ENCODE measurements at places on chromosomes 1 and 21.

DNA sequence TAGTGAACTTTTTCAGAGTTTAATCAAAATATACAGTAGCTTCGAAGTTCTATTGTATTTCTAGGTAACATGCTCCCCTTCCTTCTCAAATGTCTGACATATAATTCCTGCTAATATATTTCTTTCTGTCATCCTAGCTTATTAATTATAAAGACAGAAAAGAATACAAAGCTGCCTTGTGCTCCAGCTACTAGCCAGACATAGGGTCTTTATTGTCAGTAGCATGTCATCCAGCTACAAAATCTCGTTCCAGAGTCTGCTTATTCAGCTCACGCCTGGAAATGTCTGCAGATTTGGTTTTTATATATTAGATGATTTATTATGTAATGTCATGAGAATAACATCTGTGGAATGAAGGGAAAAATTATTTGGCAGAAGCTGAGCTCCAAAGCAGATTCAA is 1102.8 kb downstream of the BRINP3 start:
- DNase-seq, result no peak

DNA sequence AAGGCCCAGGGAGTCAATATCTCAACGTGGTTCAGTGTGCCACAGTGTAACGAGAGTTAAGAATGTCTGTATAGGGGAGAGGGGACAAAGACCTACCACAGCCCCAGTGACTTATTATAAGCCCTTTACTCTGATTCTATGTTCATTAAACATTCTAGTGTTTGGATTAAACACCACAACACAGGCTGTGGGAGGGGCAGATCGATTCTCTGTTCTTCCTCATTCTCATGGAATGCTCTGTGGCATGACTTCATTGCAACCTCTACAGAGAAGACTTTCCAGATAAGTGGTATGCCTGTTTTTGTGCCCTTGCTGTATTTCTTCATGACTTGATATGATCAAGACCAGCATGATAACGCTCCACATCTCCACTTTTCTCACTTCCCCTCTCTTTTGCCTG is 39.0 kb upstream of the CD5L start:
- DNase-seq, result no peak

DNA sequence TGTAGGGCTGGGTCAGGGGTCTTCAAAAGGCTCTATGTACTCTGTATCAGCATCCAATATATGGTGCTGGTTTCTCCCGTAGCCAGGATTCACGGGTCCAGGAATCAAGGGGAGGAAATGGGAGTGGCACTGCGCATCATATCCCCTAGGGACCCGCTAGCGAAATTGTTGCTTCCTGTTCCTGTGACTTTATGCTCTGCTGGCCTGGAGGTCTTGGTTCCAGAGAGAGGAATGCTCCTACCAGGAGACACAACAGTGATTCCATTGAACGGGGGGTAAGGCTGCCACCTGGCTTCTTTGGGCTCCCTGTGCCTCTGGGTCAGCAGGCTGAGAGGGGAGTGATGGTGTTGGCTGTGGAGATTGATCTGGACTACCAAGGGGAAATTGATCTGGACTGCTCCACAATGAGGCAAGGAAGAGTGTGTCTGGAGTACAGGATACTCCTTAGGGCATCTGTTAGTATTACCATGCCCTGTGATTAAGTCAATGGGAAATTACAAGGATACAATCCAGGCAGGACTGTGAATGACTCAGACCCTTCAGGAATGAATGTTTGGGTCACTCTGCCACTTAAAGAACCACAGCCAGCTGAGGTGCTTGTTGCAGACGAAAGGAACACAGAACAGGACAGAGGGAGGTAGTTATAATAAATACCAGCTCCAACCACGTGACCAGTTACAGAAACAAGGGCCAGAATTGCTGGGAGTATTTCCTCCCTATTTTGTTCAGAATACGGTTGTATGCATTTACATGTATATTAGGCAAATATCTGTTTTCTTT is 10.2 kb downstream of the SPSB1 start:
- peak; percentile 84 for DNase-seq

DNA sequence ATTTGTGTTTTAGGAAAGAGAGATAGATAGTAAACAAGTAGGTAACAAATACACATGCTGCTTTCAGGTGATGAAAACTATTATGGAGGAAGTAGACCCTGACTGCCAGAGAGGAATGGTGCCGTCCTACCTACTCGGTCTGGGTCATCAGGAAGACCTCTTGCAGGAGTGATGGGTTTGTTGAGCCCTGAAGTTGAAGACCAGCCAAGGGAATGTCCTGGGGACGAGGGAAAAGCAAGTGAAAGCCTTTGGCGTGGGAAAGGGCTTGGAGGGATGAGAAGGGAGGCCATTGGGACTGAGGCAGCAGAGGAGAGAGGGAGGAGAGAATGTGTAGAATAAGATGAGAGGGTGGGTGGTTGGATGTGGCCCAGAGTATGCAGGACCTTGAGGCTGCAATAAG is 379.5 kb upstream of the USP24 start:
- DNase-seq, result no peak

DNA sequence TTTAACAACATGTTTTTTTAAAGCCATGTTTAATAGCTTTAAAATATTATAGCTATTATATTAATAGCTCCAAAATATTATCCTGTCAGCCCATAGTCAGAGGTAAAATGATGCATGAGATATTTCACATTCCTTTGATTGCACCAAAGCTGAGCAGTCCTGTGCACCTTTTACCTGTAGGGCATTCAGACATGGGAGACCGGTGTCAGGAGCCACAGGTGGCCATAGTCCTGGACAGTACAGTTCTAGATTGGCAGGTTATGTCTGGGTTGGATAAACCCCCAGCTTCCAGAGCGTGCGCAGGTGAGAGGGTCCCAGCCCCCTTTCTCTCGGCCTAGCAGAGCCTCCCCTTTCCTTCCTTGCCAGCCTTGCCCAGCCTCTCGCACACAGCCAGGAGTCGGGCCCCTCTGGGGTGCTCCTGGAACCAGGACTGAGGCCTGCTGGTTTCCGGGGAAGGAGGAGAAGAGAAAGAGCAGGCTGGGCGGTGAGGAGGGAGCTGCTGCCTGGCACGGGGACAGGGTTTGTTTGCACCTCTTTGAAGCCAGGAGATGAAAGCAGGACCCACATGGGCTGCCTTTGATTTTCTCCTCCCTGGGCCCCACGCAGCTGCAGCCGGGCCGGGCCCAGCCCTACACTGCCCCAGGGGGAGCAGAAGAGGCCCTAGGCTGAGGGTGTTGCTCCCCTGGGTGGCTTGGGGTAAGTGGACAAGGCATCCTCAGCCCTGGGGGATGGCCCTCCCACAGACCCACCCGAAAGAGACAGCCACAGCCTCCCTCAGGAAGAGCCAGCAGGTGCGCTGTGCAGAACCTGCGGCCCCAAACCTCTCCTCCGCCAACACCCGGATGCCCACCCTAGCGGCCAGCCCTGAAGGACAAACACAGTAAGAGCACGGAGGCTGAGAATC is 75.2 kb upstream of the TARDBP start:
- no peak for DNase-seq

- no peak for DNase-seq
Measured at GRCh38 chr1:153277852-153278251, 18.4 kb downstream of the LORICRIN start.

GRCh38 chr1:44903011-44903680 is 60.1 kb upstream of the PTCH2 start:
- DNase-seq, result no peak

- no peak for DNase-seq
Measured at GRCh38 chr1:93614541-93614940, 67.1 kb downstream of the BCAR3 start.

- DNase-seq, result peak; percentile 78
Measured at GRCh38 chr1:81670286-81670685, 130.4 kb upstream of the ADGRL2 start.

- no peak for DNase-seq
Measured at GRCh38 chr1:32666901-32667566, 16.0 kb downstream of the RBBP4 start.
